ENCODE measurements at places on chromosomes 13 and 19. TPM values are rescaled to one million over a fixed set of nuclear protein-coding genes. Genes with fewer than 3 reads are reported as not detected.

DNA sequence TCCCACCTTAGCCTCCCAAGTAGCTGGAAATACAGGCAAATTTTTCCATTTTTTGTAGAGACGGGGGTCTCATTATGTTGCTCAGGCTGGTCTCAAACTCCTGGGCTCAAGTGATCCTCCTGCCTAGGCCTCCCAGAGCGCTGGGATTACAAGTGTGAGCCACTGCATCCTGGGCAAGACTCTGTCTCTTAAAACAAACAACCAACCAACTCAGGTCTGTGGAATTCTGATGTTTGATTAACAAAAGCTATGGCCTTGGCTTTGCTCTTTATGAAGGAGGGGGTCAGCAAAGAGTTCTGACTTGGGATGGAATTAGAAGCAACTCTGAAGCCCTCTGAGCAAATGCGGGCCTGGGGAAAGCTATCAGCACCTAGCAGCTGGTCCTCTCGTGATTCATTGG is 117.7 kb downstream of the IER2 start:
- no peaks in the 10 kb centered on the region for H3K4me1 ChIP-seq
- no peaks in the 10 kb centered on the region for H3K36me3 ChIP-seq
- H3K4me3 ChIP-seq: no peak overlapping the region
- H3K27ac ChIP-seq: no peak overlapping the region
- no peaks in the 10 kb centered on the region for H3K27me3 ChIP-seq

DNA sequence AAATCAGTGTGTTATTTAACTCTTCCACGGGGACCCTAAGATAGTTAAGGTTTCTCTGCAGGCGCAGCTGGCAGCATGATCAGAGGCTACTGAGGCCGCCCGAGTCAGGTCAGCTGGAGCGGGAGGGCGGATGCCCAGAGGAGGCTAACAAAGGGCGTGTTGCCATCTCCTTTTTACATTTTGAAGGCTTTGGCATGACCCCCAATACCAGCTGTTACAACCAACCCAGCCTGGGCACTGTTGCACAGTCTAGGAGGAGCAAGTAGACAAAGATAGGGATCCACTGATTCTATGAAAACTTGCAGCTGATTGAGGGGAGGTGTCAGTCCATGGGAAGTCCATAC is 15.7 kb downstream of the COL4A2 start:
- H3K27ac ChIP-seq: no peak overlapping the region
- no peaks in the 10 kb centered on the region for H3K27me3 ChIP-seq
- DNase-seq: no peak
- peaks cover 95% of the 10 kb centered on the region for H3K4me1 ChIP-seq
- no peaks in the 10 kb centered on the region for H3K36me3 ChIP-seq

GRCh38 chr13:40966298-40966697 is 52.8 kb downstream of the ELF1 start:
- H3K27me3 ChIP-seq: no peaks in the 10 kb centered on the region
- H3K36me3 ChIP-seq: no peaks in the 10 kb centered on the region
- peaks cover 92% of the 10 kb centered on the region for H3K4me1 ChIP-seq
- H3K4me3 ChIP-seq: no peak overlapping the region
- no peak for DNase-seq

- H3K4me1 ChIP-seq: no peaks in the 10 kb centered on the region
- H3K27ac ChIP-seq: no peak overlapping the region
- no peaks in the 10 kb centered on the region for H3K36me3 ChIP-seq
- H3K4me3 ChIP-seq: no peak overlapping the region
Measured at GRCh38 chr19:51621178-51621577, 9.0 kb downstream of the SIGLEC5 start.

DNA sequence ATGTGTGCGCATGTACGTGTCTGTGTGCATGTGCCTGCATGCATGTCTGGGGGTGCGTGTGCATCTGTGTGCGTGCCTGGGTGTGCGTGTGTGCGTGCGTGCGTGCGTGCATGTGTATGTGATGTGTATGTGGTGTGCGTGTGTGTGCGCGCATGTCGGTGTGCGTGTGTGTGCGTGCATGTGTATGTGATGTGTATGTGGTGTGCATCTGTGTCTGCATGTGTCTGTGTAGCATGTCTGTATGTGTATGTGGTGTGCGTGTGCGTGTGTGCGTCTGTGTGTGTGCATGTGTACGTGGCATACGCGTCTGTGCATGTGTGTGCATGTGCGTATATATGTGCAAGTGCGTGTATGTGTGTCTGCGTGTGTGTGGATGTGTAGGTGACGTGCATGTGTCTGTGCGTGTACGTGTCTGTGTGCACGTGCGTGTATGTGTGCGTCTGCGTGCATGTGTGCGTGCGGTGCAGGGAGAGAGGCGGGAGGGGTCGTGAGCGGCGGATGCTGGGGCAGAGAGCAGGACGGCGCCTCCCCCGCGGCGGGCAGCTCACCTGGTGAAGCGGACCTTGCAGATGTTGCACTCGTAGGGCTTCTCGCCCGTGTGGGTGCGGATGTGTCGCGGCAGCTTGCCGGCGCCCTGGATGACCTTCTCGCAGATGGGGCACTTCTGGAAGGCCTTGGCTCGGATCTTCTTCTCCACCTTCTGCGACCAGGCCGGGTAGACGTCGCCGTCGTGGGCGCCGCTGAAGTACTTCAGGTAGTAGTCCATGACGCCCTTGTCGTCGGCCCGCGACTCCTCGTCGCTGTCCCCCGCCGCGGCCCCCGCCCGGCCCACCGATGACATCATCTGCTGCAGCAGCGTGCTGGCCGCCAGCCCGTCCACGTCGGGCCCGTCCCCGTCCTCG is 13.0 kb downstream of the ZBTB7A start:
- H3K4me3 ChIP-seq: no peak overlapping the region
- H3K27ac ChIP-seq: no peak overlapping the region
- H3K4me1 ChIP-seq: peaks cover 50% of the 10 kb centered on the region
- no peak for DNase-seq
- H3K36me3 ChIP-seq: peaks cover 80% of the 10 kb centered on the region

- no peaks in the 10 kb centered on the region for H3K27me3 ChIP-seq
- no peak overlapping the region for H3K27ac ChIP-seq
- DNase-seq: no peak
- no peak overlapping the region for H3K4me3 ChIP-seq
Measured at GRCh38 chr19:1810439-1811160, 1.5 kb downstream of the ATP8B3 start.

- H3K4me3 ChIP-seq: no peak overlapping the region
- H3K36me3 ChIP-seq: no peaks in the 10 kb centered on the region
- peaks cover 7% of the 10 kb centered on the region for H3K27me3 ChIP-seq
- no peak for DNase-seq
- no peak overlapping the region for H3K27ac ChIP-seq
- H3K4me1 ChIP-seq: no peaks in the 10 kb centered on the region
Measured at GRCh38 chr13:20101467-20102316, 59.2 kb downstream of the GJA3 start.

- no peaks in the 10 kb centered on the region for H3K27me3 ChIP-seq
- peak; percentile 76 for DNase-seq
- peaks cover 69% of the 10 kb centered on the region for H3K4me1 ChIP-seq
- H3K27ac ChIP-seq: no peak within 1 kb of the TSS
- H3K36me3 ChIP-seq: peaks cover 14% of the 10 kb centered on the region
- peak within 1 kb of the TSS; percentile 82 for H3K4me3 ChIP-seq
Measured at GRCh38 chr19:55643003-55643886, at the start of gene ZNF581. Gene ZNF581, plus strand, starts transcription at chr19:55643649. Its CDS starts 923 bp downstream, at chr19:55644572.

DNA sequence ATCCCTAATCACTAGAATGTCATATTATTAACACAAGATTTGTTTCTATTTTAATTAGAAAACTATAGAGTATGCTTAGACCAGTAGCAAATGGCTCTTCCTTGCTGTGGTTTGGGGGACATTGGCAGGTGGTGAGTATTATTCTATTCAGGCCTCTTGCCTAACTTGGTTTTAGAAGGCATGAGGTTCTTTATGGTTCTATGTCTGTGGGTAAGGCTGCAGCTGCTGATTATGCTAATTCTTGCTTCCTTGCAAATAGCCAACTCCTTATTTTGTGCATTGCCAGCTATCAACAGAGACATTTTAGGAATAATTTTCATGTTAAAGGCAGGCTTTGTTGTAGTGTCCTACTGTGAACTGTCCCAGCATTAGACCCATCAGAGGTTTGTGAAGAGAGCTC is 1344.9 kb downstream of the UQCRFS1 start:
- no peaks in the 10 kb centered on the region for H3K36me3 ChIP-seq
- H3K4me3 ChIP-seq: no peak overlapping the region
- no peak overlapping the region for H3K27ac ChIP-seq
- no peak for DNase-seq

- DNase-seq: peak; percentile 23
- H3K27me3 ChIP-seq: no peaks in the 10 kb centered on the region
- peak overlapping the region; percentile 99 for H3K27ac ChIP-seq
- H3K36me3 ChIP-seq: no peaks in the 10 kb centered on the region
- H3K4me1 ChIP-seq: peaks cover 25% of the 10 kb centered on the region
Measured at GRCh38 chr13:21458451-21458812, 671 bp downstream of the ZDHHC20 start.

GRCh38 chr13:47218611-47219010 is 321.8 kb upstream of the HTR2A start:
- no peaks in the 10 kb centered on the region for H3K36me3 ChIP-seq
- H3K4me3 ChIP-seq: no peak overlapping the region
- H3K27ac ChIP-seq: no peak overlapping the region
- DNase-seq: no peak
- no peaks in the 10 kb centered on the region for H3K27me3 ChIP-seq
- H3K4me1 ChIP-seq: no peaks in the 10 kb centered on the region

DNA sequence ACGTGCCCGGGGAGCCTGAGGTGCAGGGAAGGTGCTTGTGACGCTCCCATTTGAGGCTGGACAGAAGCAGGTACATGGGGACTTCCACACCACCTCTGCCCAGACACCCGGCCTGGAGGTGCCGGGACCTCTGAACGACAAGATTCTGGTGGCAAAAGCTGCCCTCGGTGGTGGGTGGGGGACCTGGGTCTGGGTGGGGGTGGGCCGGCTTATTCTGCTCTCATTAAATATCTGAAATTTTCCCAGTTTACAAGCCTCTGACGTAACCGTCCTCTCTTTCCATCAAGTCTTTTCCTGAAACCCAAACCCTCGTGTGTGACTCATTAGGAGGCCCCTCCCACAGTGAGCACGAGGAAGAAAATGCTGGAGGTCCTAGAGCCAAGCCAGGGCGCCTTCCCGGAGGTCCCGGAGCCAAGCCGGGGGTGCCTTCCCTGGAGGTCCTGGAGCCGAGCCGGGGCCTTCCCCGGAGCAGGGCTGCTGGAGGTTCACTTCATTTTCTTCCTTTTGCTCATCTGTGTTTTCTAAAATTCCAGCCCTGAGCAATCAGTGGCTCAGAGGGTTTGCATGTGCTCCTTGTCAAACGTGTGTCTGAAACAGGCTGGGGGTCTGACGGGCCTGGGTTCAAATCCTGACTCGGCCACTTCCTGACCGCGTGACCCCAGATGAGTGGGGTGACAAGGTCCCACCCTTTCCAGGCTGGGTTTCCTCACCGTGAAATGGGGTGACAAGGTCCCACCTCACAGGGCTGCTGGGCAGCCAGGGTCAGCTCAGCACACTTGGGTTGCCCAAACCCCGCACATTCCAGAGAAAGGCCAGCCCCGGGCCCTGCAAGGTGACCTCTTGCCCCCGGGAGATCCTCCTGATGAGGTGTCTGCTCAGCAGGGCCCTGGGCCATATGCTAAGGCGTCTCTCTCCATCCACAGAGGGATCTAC is 10.0 kb downstream of the CFD start:
- H3K4me1 ChIP-seq: peaks cover 21% of the 10 kb centered on the region
- no peaks in the 10 kb centered on the region for H3K27me3 ChIP-seq
- no peak overlapping the region for H3K4me3 ChIP-seq
- no peaks in the 10 kb centered on the region for H3K36me3 ChIP-seq
- no peak overlapping the region for H3K27ac ChIP-seq
- DNase-seq: peak; percentile 51

DNA sequence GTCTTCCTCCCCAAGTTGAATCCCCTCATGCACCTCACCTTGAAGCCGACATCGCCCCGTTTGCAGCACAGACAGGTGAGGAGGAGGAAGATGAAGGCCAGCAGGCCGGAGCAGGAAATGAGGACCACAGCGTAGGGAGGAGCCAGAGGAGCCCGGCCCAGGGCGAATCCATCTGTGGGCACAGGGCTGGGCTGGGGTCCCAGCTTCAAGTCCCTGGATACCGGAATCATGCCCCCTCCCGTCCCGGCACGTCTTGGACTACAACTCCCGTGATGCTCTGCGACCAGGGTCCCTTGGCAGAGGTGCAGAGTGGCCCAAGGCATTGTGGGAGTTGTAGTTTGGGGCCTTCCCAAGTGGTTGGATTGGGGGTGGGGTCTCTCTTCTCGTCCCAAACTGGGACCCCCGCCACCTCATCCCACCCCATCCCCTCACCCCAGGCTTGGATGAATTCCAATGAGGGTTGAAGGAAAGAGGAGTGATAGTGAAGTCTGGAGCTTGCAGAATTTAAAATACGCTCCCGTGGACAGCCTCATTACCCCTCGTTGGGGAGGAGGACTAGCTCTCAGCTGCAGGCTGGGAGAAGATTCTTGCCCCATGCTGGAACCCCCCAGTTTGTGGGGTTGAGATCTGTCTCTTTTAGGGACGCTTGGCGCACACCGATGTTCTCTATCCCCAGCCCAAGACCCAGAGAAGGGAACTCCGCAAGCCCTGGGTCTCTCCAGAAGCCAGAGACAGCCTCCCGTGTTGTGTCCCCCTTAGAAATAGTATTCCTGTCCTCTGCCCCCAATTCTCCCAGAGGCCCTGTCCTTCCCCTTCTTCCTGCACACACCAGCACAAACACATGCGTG is 990 bp downstream of the LMTK3 start:
- no peaks in the 10 kb centered on the region for H3K36me3 ChIP-seq
- H3K27me3 ChIP-seq: peaks cover 4% of the 10 kb centered on the region
- no peak overlapping the region for H3K27ac ChIP-seq
- H3K4me3 ChIP-seq: peak overlapping the region; percentile 17
- peak; percentile 60 for DNase-seq

DNA sequence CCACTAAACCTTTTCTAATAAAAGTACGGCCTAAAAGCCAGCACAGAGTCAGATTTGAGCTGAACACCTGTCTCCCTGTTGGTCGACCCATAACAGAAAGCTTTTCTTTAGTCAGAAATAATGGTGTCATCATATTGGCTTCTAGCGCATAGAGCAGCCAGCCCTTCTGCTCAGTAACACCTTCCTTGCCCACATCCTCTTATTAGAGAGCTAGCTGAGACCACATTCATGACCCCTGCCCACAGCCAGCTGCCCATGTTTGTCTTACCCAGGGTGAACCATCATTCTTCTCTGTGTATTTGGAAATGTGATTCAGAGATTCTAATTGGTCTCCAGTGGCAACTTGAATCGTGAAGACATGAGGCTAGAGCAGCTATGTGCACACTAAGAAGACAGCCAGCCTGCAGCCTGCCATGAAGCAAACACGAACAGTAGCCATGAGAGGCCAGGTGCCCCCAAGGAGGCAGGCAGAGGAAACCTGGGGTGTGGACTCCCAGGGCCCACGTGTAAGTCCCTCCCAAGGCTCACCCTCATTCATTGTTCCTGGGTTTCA is 82.3 kb upstream of the PDCD5 start:
- H3K36me3 ChIP-seq: no peaks in the 10 kb centered on the region
- no peaks in the 10 kb centered on the region for H3K4me1 ChIP-seq

GRCh38 chr13:33230178-33230881 is 55.2 kb downstream of the STARD13 start:
- peaks cover 51% of the 10 kb centered on the region for H3K4me1 ChIP-seq
- H3K27ac ChIP-seq: peak overlapping the region; percentile 75
- no peak for DNase-seq
- no peaks in the 10 kb centered on the region for H3K27me3 ChIP-seq
- H3K4me3 ChIP-seq: no peak overlapping the region

- no peak overlapping the region for H3K4me3 ChIP-seq
- H3K27me3 ChIP-seq: no peaks in the 10 kb centered on the region
- no peak overlapping the region for H3K27ac ChIP-seq
- H3K4me1 ChIP-seq: peaks cover 41% of the 10 kb centered on the region
- DNase-seq: no peak
Measured at GRCh38 chr19:35216016-35216832, 12.3 kb downstream of the FAM187B start.

KISS1R gene
- total RNA-seq: not detected

S1PR4 gene
- total RNA-seq: 0.83 TPM

CALR3 gene
- total RNA-seq: not detected

FXYD3 gene
- total RNA-seq: 0.70 TPM

FBN3 gene
- total RNA-seq: not detected

Measured in heart right ventricle (tissue), 16 donors.